ENCODE measurements at places on chromosomes 3 and 15.
A peak's percentile ranks its signal among the peaks of the same experiment; 100 is the strongest.

- no peak for DNase-seq
Measured at GRCh38 chr3:49930922-49931321, 1.3 kb upstream of the MON1A start.

DNA sequence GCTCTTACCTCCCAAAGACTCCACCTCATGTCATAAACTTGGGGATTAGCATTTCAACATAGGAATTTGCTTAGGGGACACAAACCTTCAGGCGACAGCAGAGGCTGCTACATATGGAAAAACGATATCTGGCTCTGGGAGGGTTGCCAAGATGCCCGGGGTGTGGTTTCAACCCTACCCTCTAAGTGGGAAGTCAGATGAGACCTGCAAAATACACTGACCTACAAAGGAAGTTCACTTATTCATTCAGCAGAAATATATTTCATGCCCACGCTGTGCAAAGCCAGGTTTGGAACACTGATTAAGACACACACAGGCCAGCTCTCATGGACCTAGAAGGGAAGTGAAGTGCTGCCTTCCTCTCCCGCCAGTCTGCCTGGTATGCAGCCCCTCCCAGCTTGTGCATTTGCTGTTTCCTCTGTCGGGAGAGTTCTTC, 239.3 kb downstream of the FEZF2 start:
- DNase-seq = peak; percentile 62

DNA sequence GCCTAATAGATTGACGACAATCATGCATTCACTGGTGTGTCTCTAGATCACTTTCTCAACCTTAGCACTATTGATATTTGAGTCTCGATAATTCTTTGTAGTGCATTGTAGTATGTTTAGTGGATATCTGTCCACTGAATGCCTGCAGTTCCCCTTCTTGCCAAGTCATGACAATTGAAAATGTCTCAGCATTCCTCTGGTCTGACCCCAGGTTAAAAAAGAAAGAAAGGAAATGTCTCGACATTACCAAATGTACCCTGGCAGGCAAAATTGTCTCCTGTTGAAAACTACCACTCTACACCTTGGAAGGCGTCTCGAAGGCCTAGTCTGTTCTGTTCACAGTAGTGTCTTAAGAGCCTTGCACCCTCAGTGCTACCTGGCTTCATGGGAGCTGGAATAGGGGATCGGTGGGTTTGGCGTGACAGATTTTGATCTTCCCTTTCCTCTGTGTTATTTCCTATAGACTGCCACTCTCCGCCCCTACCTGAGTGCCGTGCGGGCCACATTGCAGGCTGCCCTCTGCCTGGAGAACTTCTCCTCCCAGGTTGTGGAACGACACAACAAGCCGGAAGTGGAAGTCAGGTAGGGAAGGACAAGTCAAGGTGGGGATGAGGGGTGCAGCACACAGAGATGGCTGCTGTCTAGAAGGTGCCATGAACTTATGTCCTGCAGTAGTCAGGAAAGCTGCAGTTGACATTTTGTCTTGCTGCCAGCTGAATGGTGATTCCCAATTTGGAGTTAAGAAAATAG, 4.5 kb downstream of the ARPC4 start:
- DNase-seq = no peak

- no peak for DNase-seq
Measured at GRCh38 chr3:108528459-108529252, 18.3 kb upstream of the MYH15 start.

DNA sequence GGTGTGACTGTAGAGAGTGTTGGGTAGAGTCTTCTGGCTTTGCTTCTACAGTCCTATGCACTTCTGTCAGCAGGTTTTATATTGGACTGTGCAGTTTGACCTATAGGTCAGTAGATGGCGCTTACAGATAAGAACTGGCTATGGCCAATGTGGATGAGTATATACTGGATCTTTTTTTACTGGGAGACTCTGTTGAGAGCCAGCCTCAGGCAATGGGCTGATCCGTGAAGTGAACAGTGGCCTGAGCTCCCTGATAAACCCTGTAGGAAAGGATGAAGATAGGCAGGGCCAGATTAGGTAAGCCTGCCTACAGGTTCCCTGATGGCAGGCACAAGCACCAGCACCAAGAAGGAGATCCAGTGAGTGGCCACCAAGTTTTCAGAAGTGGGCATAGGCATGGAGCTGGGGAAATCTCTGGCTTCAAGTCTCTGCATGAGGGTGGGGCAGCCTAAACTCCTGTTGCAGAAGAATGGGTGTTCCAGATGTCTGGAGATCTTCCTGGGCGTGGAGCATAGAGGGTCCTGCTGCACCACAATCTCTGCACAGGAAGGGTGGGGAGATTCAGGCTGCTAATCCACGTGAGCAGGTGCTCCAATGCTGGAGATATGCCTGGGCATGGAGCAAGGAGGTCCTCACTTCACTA, 326.0 kb upstream of the SGO1 start:
- DNase-seq = peak; percentile 44

GRCh38 chr3:127212231-127212630, 19.3 kb downstream of the PRR23E start:
- no peak for DNase-seq

- DNase-seq = peak; percentile 70
Measured at GRCh38 chr3:131361464-131362421, 19.8 kb upstream of the NUDT16 start.

GRCh38 chr3:58062472-58062871, 54.2 kb downstream of the FLNB start:
- DNase-seq = peak; percentile 61

DNA sequence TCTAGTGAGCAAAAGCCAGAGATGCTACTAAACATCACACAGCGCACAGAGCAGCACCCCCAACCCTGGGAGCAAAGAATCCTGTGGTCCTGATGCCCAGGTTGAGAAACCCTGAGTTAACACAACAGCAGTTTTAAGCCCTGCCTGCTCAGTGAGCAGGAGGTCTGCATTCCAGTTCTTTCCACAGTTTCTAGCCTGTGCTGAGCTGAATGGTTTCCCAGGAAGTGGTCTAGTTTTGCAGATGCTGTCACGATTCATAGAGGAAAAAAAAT, 171.1 kb upstream of the PROK2 start:
- DNase-seq = no peak

- no peak for DNase-seq
Measured at GRCh38 chr15:72671525-72671924, 14.5 kb downstream of the HIGD2B start.

DNA sequence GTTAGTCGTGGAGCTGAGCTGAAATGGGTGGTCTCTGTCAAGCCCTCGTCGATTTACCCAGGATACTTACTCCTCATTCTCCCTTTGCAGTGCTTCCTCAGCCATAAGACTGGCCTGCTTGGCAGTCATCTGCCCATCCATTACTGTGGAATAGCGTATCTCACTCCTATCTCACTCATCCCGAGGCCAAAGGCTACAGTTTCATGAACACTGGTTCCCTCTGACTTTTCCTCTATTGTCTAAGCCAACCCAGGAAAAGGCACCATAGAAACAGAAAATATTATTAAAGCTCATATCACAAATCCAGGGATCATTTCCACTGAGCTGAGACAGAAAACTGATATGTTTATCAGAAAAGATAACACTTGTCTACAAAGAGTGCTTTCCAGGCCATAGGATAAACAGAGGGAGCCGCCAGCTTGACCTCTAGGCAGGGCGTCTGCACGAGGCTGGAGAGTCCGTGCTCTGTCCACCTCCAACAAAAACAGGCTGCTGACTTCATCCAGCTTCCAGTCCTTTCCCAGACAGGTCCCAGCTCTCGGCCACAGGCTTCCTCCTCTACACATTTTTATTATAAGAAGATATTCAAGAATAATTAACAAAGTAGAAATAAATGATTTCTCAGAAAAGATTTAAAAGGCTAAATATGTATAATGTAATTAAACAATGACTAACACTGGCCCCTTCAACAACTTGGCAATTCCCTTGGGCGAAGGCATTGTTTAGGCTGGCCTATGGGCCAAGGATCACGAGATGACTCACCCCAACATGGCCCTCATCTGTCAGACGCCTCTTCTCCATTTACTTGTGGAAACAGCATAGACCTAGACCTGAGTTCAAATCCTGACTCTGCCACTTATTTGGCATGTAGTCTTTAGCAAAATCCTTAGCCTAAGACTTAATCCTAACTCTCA, 27.4 kb upstream of the BOC start:
- DNase-seq = no peak

GRCh38 chr3:33071946-33072345, 25.0 kb downstream of the GLB1 start:
- DNase-seq = no peak

GRCh38 chr15:41892621-41893421, 1.0 kb downstream of the SPTBN5 start:
- DNase-seq = no peak

- no peak for DNase-seq
Measured at GRCh38 chr3:44420676-44421075, 56.8 kb downstream of the ZNF445 start.

DNA sequence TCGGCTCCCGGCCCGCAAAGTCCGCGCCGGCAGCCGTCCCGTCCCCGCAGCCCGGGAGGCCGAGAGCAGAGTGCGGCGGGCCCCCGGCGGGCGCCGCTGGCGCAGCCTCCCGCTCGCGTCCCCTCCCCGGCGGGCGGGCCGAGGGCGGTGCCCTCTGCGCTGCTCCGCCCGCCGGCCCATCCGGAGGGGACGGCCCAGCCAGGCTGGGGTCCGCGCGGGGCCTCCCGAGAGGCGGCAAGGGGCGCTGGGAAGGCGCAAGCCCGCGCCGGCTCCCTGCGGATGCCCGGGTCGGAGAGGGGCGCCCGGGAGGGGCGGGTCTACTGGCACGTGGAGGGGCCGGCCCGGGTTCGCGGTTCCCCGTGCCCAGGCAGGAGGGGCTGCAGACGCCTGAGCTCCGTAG, at the start of the genes CLCN2 and POLR2H:
Gene CLCN2 (minus strand): TSS at position 74 of the 400 bp plus-strand sequence. CDS start 126 bp downstream, outside the sequence.
Gene POLR2H (plus strand): TSS at position 179 of the 400 bp plus-strand sequence. CDS start 1,783 bp downstream, outside the sequence.
- peak; percentile 80 for DNase-seq

DNA sequence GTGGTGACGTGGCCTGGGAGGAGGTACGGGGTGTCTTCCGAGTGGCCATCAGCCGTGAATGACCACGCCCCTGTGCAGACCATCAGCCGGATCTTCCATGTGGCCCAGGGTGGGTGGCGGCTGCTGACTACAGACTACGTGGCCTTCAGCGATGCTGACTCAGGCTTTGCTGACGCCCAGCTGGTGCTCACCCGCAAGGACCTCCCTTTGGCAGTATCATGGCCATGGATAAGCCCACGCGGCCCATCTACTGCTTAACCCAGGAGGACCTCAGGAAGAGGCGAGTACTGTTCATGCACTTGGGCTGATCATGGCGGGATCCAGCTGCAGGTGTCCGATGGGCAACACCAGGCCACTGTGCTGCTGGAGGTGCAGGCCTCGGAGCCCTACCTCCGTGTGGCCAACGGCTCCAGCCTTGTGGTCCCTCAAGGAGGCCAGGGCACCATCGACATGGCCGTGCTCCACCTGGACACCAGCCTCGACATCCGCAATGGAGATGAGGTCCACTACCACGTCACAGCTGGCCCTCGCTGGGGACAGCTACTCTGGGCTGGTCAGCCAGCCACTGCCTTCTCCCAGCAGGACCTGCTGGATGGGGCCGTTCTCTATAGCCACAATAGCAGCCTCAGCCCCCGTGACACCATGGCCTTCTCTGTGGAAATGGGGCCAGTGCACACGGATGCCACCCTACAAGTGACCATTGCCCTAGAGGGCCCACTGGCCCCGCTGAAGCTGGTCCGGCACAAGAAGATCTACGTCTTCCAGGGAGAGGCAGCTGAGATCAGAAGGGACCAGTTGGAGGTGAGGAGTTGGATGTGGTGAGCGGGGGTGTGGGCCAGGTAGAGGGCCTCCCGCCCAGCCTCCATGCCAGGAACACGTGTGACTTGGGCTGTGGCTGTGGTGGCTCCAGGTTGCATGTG, 178.4 kb downstream of the TBC1D2B start:
- DNase-seq = peak; percentile 31

GRCh38 chr3:63390710-63391230, 112.7 kb downstream of the SYNPR start:
- DNase-seq = peak; percentile 50

DNA sequence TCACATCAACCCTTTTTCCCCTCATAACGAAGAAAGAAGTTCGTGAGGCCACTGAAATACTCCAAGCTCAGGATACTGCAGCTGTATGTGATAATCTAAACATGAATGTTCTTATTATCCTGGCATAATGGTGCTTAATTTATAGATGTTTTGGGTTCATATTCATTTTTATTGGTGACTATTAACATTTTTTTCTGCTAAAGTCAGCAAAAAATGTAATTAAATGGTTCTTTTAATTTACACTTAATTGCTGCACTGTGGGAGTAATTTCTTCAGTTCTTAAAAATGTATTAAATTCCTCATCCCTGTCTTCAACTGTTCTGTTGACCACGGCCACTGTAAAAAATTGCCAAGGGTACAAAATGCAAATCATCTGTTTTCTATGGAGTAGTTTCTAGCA, 95.6 kb downstream of the CDIN1 start:
- DNase-seq = no peak

DNA sequence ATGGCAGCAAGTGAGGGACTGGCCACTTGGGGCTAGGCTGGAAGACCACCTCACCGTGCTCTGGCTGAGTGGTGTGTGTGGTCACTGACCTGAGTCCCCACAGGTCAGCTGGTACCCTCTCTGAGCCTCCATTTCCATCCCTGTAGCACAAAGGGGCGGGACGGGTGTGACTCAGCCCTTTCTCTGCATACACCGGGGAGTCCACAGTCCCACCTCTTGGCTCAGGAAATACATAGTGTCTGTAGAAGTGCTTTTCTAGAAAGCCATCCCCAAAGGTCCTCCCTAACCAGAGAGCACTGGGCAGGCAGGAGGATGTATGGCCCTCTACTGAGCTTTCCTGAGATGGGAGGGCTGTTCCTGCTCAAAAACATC, 27.2 kb downstream of the WNT7A start:
- no peak for DNase-seq

DNA sequence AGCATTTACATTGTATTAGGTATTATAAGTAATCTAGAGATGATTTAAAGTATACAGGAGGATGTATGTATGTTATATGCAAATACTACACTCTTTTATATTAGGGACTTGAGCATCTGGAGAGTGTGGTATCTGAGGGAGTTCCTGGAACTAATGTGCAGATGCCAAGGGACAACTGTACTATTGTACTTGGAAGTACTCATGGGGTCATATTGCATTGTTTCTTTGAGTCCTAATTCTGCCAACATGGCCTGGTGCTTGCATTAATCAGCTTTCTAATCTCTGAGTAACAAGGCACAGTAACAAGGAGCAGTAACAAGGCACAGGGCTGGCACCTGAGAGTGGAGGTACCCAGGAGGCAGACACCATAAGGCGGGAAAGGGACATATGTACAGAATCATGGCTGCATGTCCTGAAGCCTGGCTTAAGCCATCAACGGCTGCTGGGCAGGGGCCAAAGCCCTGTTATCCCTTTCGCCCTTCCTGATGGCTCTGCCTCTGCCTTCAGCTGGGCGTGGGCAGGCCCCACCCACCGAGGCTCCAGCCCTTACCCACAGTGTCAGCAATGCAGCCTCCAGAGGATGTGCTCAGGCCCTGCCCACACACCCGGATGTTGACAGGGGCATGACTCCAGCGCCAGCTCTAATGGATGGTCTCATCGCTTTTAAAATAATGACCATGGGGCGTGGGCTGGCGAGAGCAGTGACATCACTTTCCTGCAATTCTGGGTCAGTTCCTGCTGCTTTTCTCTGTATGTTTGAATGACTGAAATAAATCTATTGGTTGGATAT, 22.9 kb downstream of the CEMIP start:
- no peak for DNase-seq
